ENCODE measurements at places on chromosomes 1 and 21. TPM values are rescaled to one million over a fixed set of nuclear protein-coding genes. Genes with fewer than 3 reads are reported as not detected.

Gene GRHL3
- total RNA-seq = not detected

Gene HMGCL
- total RNA-seq = 33.8 TPM

Gene ANKRD65
- 0.07 TPM for total RNA-seq

DNA sequence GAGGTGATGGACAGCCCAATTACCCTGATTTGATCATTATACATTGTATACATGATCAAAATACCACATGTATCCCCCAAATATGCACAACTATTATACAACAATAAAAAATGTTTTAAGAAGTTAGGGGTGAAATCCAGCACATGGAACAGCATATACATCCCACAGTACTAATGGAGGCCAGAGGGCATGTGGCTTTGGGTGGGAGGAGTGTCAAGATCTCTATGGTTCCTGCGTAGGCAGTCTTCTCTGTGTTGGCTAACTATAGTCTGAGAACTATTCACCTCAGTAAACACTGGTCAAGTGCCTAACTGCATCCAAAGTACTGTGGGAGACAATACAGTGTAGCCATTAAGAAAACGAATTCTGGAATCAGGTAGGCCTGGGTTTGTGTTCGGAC is 74.1 kb downstream of the GADD45A start:
- no peak for DNase-seq

- peak; percentile 49 for DNase-seq
Measured at GRCh38 chr1:222654849-222655248, 37.0 kb downstream of the MIA3 start.

GRCh38 chr1:7561936-7562728 is 209.0 kb upstream of the VAMP3 start:
- no peak for DNase-seq
